ENCODE measurements at places on chromosomes 4 and X.

DNA sequence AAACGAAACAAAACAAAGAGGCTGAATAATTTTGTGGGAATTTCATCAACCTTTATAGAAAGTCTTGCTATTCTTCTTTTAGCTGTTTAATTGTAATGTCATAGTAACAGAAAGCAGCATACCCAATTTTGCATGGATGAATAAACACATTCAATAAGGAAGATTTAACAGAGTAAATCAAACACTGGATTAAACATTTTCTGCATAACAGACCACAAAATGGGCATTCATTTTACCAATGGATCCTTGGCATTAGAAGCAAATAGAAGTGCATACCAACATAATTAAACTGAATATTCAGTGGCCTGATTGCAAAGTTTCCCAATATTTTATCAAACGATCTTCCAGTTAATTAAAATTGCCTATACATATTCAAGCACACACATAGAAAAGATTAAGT lies 4.4 kb upstream of the CHM start:
- no peak for DNase-seq

GRCh38 chr4:52612341-52612740 lies 46.8 kb downstream of the USP46 start:
- DNase-seq, result no peak

DNA sequence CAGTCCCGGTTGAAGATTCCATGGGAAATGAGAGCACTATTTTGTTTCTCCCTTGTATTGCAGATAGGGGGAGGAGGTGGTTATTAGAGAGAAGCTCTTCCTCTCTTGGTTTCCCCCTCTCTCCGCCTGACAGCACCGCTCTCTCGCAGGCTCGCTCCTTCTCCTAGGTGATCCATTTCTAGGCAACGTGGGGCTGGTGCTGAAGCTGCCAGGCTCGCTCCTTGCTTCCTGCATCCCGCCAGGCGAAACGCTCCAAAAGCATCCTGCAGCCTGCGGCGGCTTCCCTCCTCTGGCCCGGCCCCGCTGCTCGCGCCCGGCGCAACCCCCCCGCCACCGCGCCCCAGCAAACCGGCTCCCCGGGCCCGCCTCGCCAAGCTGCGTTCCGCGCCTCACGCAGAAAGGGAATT lies at the start of gene GRID2:
Gene GRID2 (plus strand): TSS at position 346 of the 407 bp plus-strand sequence.
- no peak for DNase-seq

DNA sequence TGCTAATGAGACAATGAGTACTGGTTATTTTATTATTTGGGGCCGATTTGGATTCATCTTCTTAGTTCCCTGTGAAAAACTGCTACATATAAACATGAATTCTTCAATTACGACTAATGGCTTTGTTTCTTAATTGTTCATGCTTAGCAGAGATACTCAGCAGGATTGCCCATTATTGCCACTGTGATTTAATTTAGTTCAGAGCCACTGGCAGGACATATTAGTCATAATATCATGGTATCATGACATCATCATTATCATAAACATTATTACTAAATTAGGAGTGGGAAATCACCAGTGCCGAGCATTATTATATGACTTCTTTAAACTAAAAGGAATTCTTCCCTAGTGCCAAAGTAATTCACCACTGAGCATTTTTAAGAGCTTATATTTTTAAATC lies 201.4 kb downstream of the SPOCK3 start:
- no peak for DNase-seq

DNA sequence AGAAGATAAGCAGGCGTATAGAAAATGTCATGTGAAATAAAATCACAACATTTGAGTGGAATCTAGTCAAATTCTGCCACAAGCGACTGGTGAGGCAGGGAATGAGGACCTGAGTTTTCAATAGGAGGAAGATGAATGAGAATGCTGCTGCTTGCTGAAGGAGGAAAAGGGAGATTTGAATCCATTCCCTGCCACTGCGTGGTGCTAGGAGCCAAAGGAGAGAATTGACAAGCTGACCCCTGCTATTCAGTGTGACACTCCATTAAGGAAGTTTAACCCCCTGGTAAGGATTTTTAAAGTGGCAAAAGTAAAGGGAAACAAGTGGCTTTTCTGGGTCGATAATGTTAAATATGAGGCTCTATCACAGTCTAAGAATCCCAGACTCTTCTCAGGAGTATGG lies 314.0 kb downstream of the NAF1 start:
- DNase-seq, result no peak

GRCh38 chr4:148315049-148315448 lies 127.2 kb downstream of the NR3C2 start:
- DNase-seq, result no peak

- DNase-seq, result peak; percentile 3
Observed at GRCh38 chrX:94831364-94831763, 1157.4 kb downstream of the FAM133A start.

DNA sequence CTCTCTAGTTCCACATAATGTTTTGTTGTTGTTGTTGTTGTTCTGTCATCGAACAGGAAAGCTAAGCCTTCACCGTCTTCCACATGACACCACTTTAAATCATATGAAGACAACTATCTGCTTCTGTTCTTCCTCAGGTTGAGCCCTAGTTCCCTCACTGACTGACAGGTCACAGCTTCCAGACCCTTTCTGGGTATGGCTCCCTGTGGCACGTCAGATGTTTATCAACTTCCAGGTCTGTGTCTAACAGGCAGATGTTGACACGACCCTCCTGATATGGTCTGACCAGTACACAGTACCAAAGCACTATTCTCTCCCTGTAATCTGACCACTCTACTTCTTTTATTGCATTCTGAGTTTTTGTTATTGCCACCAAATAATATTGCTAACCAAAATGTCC lies 51.4 kb downstream of the PRDM5 start:
- no peak for DNase-seq

DNA sequence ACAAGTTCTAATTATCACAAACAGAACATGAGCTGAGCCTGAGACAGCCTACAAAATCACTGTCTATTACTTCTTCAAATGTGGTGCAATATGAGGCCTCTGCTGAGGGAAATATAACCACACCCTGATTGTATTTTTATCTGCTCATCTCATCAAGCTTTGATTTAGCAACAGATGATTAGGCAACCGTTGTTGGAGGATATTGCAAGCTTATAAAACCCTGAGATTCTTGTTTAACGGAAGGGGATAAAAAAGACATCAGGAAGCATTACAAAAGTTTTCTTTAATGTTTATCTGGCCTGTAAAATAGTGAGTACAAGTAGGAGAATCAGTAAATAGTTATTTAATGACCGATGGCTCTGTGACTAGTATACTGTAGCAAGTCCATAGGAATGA lies 108.5 kb downstream of the ZNF330 start:
- no peak for DNase-seq

DNA sequence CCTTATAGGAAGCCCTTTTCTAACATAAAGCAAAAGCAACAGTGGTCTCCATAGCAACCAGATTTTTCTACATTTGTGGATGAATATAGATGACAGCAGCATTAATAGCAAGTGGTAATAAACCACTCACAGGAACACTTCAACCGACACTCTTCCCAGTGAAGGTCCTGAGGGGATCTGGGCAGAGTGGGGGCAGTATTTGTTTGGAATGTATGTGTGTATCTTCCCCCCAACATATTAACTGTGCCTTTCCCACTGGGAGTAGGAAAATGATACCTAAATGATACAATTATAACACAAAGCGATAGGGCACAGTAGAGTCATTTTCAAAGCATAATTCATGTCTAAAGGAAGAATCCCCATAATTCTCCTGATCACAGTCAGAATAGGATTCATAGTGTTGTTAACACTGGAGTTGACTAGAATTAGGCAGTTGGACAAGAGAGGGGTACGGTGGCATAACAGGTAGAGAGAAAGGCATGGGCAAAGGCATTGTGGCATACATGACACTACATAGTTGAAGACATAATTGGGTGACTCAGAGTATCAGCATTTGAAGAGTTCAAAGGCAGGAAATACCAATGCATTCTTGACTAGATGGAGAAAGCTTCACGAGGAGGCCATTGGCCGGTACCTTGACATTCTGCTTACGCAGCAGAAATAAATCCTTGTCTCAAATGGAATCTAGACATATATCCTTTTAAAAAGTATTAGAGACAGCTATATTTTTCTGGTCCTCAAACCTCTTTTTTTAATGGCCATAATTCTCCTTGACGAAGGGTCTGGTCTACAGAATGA lies 15.2 kb downstream of the CAPN6 start:
- no peak for DNase-seq

- DNase-seq, result no peak
Observed at GRCh38 chrX:40100537-40101429, 3.0 kb upstream of the BCOR start.

GRCh38 chr4:7968262-7968896 lies 28.7 kb upstream of the AFAP1 start:
- no peak for DNase-seq

GRCh38 chr4:3073158-3074077 lies 920 bp downstream of the HTT-AS start:
- DNase-seq, result no peak

GRCh38 chr4:57320217-57320616 lies 210.0 kb upstream of the IGFBP7 start:
- no peak for DNase-seq

GRCh38 chr4:181745933-181746625 lies 497.1 kb upstream of the TENM3 start:
- DNase-seq, result no peak

- DNase-seq, result no peak
Observed at GRCh38 chr4:118751629-118752323, 66.6 kb downstream of the METTL14 start.

DNA sequence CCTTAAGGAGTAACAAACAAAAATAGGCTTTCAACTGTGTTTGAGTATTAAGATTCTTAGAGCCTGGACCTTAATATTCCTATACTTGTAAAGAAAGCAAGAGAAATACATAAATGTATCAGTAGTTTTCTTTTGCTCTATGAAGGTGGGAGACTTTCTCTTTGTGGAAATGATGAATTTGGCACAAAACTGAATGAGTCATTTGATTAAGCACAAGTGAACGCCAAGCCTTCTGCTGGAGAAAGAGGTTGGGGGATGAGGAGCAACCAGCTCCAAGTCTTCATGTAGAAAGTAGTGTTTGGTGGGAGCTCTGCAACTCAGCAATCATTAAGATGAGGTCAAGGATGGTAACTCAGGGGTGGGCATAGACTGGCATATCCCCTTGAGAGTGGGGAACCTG lies 49.6 kb downstream of the MEPE start:
- DNase-seq, result no peak

GRCh38 chrX:10017872-10018271 lies 50.7 kb downstream of the CLDN34 start:
- no peak for DNase-seq

DNA sequence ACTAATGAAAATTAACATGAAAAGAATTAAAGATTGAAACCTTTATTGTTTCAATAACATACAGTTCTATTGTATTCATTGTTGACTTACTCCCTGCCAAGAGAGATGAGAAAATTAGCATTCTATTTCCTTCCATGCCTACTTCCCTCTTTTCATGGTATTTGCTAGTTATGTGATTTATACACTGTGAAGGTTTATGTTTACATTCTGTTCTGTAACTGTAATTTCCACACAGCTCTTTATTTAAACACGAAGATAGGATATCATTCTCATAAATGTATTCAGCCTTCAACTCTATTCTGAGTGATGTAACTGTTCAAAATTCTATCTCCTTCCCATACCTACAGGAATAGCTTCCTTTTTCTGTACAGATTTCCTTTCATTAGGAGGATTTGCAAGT lies 6.6 kb downstream of the CCDC110 start:
- DNase-seq, result no peak

DNA sequence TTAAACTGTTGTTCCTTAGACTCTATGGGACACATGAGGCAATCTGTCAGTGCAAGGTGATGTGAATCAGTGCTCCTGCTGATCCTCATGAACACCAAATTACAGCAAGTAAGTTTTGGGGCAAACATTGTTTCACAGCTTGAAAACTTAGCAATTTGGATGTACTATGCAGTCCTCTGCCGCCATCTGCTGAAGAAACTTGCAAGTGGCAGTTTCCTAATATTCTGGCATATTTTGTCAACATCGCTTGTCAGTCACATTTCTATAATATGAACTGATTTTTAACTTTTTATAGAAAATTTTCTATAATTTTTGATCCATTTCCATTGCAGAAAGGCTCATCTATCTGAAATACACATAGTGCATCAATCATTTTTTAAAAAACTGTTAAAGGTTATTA lies 56.3 kb downstream of the ZAR1 start:
- DNase-seq, result no peak

GRCh38 chr4:929096-929765 lies 2.9 kb downstream of the GAK start:
- DNase-seq, result no peak

DNA sequence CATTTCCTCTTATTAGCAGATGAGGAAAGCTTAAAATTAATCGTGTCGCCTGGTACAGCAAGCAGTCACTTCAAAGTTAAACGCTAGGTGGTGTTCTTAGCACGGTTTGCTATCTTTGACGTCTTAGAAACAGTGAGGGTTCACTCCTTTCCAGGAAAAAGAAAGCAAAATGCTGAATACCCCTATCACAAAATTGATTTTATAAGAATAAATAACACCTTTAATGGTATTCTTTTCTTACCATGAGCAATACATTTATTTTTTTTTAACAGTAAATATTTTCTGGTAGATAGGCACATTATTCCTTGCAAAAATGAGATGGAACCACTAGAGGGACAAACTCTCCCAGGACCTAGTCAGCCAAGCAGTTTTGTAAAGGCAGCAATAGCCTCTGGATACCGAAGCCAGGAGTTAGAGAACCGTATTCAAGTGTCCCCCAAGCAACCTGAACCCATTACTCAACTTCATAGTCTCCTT lies 153.9 kb downstream of the KDR start:
- DNase-seq, result peak; percentile 94

GRCh38 chr4:108794136-108794535 lies 31.3 kb upstream of the ETNPPL start:
- DNase-seq, result no peak

- no peak for DNase-seq
Observed at GRCh38 chrX:78624962-78625909, 33.9 kb downstream of the RTL3 start.

DNA sequence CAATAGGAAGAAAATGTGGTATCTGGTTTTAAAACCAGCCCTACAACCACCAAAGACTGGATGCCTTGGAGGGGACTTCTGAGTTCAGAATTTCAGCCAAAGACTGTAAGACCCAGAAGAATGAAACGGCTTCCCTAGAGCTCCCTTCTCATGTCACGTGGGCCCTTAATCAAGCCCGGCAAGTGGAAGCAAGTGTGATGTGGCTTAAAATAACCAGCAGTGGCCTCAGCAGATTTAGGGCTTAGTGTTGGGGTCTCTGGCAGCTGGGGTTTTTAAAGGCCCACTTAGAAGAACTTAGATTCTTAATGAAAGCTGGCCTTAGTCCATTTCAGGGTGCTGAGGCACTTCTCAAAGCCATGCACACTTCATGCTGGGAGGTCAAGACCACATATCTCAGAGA lies 111.2 kb upstream of the TBC1D9 start:
- DNase-seq, result no peak

DNA sequence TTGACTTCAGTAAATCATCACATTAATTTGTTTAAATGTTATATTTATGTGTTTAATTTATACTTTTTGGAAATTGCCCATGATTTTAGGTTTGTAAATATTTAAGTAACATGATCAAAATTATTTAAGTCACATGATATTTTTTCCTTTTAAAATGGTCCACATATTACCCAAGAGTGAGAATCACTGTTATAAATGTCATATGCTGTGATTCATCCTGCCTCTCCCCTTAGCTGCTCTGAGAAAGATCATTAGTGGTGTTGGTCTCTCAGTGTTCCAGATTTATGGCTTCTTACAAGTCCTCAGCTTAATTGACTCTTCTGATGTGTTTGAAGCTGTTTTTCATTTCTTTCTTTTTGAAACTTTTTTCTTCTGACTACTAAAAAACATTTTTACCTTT lies 70.1 kb downstream of the SPANXN4 start:
- DNase-seq, result no peak

- DNase-seq, result no peak
Observed at GRCh38 chrX:25083661-25084060, 67.9 kb upstream of the ARX start.

- DNase-seq, result no peak
Observed at GRCh38 chr4:147940171-147940570, 208.3 kb downstream of the ARHGAP10 start.

Data from NCI-H1930 (cell line).